GM20000 (cell line): ENCODE measurements at places on chromosomes 1 and 21.

GRCh38 chr1:118841521-118841920 is 146.6 kb downstream of the TBX15 start:
- DNase-seq: no peak

DNA sequence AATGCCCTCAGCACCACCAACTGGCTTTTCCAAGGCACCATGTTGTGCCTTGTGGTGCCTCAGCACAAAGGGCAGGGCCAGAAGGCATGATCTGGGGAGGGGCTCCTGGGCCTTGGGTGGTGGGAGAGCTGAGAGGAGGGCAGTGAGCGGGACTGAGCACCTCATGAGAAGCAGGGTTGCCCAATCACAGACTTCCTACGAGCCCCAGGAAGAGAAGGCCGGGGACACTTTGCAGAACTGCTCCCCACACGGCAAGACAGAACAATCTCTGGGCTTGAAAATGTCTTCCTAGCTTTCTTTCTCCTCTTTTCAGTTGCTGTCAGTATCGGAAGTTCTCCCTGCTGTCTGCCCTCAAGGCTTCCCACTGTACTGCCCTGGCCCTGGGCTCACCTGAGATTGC is 6.8 kb downstream of the KCNJ10 start:
- DNase-seq: no peak

DNA sequence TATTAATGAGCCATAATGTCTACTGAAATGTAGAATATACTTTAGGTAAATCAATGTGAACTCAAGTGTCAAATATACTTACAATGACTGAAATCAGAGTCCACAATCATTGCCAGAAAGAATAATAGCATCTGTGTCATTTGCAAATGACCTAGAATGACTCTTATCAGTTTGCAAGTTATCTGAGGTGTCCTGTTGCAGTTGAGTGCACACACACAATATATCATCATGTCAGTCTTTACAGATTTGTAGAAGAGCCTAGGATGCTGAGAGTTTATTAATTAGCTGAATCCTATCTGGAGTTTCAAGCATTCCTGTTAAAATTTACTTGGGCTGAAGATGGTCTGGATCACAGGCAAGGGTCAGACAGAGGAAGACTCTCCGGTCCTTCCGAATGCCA is 324.0 kb upstream of the GREM2 start:
- no peak for DNase-seq

DNA sequence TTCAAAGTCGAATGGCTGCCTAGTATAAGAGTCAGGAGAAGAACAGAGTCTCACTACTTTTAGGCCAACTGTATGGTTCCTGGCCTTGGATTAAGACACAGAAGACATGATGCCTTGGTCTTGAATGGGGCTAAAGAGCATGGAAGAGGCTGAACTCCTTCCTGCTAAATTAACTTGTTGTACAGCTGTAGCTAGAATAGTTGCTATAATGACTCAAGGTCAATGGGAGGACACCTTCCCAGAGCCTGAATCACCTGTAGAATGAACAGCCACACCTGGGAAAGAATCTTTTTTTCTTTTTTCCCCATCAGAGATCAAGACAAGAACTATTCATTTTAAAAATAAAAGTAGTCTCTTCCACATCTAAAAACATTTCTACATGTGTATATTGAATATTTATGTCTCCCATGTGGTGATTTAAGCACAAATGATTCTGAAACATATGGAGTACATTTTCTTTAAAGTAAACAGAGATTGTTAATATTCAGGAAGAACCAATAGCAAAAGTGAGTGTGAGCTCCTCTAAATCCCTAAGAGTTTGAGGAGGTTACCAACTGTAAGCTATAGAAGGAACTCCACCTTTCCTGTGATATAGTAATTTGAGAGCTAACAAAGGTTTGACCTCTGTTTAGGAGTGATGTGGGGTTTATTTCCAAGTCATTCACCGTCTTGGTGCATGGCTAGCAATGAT is 191.3 kb downstream of the TGFB2 start:
- DNase-seq: no peak

DNA sequence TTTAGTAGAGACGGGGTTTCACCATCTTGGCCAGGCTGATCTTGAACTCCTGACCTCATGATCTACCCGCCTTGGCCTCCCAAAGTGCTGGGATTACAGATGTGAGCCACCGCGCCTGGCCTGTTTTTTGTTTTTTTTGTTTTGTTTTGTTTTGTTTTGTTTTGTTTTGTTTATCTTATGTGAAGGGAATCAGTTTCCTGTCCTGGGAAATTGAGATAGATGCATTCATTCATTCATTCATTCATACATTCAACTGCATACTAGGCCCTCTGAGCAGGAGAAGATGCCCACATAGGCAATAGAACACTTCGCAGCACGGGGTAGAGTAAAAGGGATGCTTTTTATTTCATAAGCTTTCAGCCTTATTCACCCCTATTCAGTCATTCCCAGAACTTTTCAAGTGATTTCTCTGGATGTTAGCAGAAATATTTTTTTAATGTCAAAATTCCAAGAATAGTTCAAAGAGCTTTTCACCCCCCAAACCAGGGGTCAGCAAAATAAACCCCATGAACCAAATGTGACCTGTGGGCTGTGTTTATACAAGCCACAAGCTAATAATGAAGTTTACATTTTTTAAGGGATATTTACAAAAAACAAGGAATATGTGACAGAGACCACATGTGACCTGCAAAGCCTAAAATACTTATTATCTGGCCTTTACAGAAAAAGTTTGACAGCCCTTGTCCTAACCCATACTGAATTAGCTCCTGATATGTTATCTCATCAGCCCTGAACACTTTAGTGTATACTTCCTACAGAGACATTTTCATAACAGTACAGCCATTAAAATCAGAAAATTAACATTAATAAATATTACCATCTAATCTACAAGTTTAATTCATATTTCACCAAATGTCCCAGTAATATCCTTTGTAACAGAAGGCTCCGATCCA is 127.1 kb downstream of the MAST2 start:
- DNase-seq: no peak

DNA sequence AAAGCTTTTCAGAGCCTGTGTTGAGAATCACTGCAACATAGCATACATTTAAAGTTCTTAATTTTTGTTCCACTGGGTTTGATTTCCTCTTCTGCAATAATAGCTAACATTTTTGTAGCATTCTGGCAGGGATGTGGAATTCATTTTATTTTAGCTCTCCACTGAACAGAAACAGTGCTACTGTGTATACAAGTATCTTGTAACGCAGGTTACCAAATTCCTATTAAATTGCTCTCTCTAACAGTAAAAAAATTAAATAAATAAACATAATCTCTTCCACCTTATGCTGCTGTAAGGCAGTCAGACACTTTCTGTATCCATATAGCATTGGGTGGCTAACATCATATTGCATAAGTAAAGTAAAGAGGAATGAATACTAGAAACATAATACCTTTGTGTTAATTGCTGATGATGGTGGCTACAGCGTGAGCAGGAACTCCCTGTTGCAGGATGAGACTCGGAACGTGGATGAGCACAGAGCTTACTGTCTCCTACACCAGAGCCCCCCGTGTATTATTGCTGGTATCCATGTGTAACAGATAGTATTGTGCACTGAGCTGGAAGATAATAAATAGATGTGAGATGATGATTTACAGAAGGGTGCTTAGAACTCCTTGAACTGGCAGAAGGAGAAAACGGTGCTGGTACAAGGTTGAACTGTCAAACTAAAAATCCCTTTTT is 276.9 kb upstream of the SNX7 start:
- DNase-seq: no peak

- no peak for DNase-seq
Observed at GRCh38 chr1:192235127-192235526, 76.9 kb downstream of the RGS18 start.

DNA sequence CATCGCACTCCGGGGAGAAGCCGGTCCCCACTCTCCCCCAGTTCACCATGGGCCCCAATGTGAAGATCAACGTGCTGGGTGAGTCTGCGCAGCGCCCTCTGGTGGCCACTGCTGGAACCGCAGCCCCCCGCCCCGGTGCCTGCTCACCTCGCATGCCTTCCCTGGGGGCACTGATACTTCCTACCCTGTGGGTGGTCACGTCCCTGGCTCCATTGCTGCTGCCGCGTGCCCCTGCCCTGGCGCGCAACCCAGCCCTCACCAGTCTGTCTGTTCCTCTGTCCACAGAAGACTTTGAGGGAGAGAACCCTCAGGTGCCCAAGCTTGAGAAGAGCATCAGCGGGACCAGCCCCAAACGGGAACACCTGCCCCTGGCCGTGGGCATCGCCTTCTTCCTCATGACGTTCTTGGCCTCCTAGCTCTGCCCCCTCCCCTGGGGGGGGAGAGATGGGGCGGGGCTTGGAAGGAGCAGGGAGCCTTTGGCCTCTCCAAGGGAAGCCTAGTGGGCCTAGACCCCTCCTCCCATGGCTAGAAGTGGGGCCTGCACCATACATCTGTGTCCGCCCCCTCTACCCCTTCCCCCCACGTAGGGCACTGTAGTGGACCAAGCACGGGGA is 7.6 kb downstream of the EFNA3 start:
- DNase-seq: peak; percentile 85
